ENCODE measurements at places on chromosomes 11 and 22.
A peak's percentile ranks its signal among the peaks of the same experiment; 100 is the strongest.

DNA sequence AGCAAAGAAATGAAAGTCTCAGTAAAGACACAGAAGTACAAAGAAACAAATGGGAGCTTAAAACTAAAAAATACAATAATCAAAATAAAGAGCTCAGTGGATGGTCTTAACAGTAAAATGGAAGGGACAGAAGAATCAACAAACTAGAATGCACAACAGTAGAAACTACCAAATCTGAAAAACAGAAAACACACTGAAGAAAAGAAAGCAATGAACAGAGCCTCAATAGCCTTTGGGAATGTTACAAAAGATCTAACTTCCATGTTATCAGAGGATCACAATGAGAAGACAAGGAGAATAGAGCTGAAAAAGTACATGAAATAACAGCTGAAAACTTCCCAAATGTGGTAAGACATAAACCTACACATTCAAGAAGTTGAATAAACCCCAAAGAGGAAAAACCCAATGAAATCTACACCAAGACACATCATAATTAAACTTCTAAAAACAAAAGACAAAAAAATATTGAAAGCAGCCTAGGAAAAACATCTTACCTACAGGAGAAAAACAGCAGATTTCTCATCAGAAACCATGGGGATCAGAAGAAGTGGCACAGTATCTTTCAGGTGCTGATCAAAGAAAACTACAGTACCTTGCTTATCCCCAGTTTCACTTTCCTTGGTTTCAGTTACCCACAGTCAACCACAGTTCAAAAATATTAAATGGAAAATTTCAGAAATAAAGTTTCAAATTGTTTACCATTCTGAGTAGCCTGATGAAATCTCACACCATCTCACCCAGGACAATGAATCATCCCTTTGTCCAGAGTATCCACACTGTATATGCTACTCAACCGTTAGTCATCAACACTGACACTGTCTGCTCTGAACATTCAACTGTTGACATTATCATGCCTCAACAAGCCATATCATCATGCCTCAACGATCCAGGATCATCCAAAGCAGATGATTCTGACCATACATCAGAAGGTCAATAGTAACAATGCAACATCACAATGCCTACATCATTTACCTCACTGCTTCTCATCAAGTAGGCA, 22.2 kb downstream of the RRAS2 start:
- peak; percentile 98 for DNase-seq

GRCh38 chr22:47918276-47918921, 1155.9 kb downstream of the TBC1D22A start:
- DNase-seq, result no peak

DNA sequence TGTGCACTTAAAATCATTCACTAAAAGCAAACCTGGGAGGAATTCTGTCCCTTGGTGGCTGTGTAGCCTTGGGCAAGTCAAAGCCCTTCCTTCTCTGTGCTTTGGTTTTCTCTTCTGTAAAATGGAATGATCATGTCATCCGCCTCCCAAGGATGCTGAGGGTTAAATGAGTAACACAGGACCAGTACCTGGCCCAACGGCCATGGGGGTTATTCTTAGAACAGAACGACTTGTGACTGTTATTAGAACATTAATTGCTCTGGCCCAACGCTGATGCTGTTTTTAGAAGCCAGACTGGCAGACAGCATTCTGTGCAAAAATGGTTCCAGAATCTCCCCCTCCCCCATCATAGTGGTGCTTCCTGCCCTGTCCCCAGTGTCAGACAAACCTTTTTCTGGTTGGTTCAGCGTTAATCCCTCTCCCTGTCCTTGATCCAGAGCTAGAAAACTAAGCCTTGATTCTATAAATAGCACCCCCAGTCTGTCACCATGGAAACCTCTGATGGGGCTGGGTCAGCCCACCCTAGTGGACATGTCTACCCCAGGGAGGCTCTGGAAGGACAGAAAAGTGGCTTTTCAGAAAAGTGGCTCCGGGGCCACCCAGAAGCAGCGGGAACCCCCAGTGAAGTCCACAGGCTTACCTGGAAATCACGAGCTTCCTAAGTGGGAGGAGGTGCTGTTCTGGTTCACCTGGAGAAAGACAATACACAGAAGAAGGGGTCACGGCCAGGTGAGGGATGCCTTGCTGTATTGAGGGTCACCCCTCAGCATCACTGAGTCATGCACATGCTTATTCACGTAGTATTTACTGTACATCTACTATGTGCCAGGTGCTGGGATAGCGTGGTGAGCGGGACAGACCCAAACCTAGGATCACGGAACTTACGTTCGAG, 15.5 kb upstream of the TFIP11 start:
- DNase-seq, result no peak

GRCh38 chr11:91966368-91966767, 258.2 kb upstream of the FAT3 start:
- DNase-seq, result no peak

DNA sequence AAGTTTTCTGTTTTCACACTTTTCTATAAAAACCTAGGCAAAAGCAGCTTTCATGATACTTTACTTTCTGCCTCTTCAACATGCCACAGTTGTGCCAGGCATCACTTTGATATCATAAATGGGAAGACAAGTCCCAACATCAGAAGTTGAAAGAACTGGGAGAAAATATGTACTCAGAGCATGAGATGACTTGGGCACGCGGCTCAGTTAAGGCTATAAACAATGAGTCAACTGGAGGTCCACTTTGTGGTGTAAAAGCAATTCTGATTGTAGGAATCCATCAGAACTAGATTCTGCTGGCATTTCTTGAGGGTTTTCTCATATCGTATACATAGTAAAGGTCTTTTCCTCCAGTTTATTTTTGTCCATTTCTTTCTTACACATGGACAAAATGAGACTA, 109.7 kb upstream of the USP47 start:
- DNase-seq, result no peak

DNA sequence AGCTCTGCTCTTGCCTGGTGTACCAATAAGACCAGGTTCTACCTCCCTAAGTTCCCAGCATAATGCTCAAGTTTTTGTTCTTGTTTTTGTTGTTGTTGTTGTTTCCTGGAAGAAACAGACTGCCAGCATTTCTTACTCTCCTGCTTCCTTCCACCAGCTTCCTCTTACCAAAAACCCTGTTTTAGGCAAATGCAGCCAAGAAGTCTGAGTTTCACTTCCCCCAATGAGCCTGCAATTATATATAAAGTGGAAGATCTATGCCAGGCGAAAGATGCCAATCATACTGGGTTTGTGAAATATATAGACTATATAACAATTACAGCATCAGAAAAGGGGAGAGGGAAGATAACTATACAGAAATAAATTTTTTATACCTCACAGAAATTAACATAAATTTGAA, 931.5 kb upstream of the FAT3 start:
- no peak for DNase-seq

GRCh38 chr11:62423012-62423411, 4.2 kb downstream of the SCGB1A1 start:
- no peak for DNase-seq

GRCh38 chr11:130508913-130509312, 60.5 kb downstream of the ADAMTS15 start:
- no peak for DNase-seq
